ENCODE measurements at places on chromosomes 2 and 18.

- DNase-seq, result no peak
These were observed 2.0 kb downstream of the VAMP8 start for GRCh38 chr2:85579266-85579935.

DNA sequence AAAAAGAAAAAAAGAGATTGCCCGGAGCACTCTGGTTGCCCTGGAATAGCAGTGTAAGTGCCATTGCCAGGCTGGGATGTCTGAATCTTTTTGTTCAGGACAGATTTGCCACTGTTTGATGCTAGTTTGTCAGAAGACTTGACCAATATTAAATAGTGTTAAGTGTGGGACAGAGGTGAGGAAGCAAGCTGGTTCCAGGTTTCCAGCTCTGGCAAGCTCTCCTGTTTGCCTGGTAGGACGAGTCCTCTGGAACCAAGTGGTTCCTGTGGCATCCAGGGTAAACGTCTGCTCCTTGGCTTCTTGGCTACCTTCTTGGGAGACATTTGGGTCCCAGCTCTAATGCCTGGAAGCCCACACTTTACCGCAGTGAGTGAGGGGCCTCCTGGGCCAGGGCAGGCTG, 20.8 kb upstream of the IGFBP5 start:
- no peak for DNase-seq

- DNase-seq, result no peak
These were observed 32.7 kb upstream of the C1GALT1C1L start for GRCh38 chr2:43708891-43709290.

DNA sequence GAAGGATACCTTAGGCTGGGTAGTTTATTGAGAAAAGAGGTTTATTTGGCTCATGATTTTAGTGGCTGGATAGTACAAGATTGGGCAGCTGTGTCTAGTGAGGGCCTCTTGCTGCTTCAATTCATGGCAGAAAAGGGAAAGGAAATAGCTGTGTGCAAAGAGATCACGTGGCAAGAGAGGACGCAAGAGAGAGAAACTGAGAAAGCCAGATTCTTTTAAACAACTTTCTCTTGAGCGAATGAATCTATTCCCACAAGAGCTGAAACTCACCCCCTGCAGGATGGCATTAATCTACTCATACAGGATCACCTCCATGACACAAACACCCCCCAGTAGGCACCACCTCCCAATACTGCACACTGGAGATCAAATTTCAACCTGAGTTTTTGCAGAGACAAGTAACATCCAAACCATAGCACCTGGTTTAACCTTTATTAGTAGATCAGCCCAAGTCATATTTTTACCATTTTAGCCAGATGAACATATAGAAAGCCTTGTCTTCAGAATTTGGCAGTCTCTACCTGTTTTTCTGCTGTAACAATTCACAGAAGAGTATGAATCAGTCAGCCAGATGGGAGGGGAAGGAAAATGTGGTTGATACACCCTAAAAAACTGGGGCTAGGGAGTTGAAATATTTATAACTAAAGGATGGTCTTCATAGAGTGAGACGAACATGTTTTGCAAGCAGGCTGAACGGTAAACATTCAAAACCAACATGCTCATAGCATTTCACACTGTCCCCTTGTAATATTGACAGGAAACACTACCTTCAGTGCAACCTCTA, 73.9 kb upstream of the NCKAP5 start:
- DNase-seq, result peak; percentile 65

GRCh38 chr2:108960006-108960405, 29.0 kb downstream of the EDAR start:
- DNase-seq, result no peak

GRCh38 chr2:105645031-105645937, 99.4 kb upstream of the NCK2 start:
- no peak for DNase-seq

DNA sequence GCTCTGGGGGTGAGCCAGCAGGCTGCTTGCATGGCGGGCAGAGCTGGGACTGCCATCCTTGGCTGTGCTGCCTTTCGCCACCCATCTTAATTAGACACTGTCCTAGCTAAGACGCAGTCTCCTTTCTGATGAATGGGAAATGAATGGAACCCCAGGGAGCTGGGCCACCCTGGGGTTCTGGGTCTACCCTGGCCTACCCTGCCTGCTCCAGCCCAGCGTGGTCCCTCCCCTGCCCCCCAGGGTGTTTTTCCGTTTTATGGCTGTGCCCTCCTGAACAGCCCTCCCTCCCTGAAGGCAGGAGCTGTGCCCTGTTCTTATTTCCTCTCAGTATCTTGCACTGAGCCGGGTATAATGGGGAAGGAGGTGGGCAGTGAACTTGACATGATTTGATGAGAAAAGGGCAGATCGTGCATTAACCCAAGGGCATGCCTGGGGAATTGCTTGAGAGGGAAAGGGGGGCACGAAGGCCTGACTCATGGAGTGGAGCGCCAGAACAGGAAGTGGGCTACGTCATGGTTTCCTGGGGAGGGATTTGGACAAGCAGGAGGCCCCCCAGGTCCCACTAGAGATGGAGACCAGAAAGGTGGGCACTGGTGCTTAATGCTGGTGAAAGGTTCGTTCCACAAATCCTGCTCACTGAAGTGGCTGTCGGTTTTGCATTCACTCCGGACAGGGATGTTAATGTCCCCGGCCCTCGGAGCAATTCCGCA, 165.0 kb downstream of the KLHL29 start:
- no peak for DNase-seq

DNA sequence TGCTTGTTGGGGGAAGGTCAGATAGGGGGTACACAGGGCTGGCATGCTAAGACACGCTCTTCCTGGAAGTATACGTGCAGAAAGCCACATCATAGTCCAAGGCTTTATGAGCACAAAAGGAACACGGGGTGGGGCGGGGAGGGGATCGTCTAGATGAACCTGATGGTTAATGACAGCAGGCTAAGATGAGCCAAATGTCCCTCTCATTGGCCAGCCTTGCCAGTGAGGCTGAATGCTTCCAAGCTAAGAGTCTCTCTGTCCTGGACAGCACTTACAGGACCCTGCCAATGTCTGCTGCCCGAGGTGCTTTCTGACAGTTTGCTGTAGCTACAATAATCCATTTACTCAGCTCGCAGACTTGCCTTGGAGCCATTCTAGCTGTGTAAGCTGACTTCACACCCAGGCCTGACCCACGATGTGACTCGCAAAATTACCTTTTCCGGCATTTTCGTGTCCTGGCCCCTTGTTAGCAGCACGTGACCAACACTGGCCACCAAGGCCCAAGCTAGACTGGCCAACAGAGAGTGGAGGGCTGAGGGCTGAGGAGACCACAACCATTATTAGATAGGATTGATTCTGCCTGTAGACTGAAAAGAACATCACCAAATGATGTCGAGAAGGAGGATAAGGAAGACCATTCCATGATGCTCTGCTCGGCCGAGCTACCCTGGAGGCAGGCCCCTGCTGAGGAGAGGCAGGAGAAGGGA, 84.2 kb downstream of the MALT1 start:
- no peak for DNase-seq

DNA sequence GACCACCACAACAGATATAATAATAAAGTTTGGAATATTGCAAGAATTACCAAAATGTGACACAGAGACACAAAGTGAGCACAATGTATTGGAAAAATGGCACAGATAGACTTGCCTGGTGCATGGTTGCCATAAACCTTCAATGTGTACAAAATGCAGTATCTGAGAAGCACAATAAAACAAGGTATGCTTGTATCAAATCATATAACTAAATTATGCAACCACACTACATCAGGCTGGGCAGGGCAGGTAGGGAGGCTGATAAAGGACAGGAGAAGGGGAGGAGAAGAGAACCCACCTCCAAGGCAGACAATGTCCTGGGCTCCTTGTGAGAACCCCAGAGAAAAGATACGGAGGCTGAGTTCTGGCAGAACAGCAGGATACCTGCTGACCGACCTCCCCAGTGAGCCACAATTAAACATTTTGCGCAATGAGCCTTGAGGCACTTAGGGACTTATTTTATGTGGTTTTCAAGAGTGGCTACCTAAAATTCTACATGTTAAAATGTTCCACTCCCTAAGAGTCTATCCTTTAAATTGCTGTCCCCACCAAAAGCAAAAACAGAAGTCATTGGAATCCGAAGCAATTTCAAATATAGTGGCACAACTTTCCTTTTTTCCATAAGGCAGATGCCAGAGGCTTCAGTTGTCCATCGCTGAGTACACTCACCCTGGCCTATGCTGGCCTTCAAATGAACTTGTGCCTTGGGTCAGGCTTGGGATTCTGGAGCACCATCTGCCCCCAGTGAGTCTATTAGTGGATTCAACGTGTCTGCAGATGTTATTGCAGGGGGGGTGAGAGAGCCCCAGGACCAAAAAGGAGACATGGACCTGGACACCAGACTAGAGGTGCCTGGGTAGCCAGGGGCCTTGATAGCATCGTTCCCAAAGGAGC, 16.8 kb downstream of the WDFY1 start:
- DNase-seq, result no peak

DNA sequence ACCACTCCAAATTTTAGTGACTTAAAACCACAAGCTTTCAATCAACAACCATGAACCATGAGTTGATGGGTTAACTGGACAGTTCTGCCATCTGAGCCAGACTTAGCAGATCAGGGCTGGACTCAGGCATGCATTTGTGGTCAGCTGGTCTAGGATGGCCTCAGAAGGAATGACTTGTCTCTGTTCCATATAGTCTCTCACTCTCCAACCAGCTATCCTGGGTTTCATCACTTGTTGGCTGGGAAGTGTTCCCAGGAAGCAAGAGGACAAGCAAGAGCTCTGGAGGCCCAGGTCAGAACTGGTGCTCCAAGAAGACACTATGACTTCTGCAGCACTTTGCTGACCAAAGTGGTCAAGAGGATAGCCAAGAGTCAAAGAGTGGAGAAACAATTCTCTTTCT, 17.5 kb upstream of the MAP3K20 start:
- no peak for DNase-seq

DNA sequence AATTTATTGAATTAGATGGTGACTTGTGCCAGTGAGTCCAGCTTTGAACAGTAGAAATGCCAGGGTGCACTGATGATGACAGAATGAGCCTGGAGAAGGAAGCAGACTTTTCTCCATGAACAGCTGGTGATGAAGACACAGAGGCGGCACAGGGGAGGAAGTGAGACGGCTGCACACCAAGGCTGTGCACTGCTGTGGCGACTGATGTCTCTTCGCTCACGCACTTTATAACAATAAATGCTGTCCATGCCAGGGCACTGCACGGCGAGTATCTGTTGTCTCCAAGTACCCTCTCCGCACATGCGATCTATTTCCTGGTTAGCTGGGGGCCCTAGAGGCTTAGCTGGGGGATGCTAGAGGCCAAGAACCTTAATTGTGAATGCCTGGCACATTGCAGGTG, 175.2 kb downstream of the TMEM200C start:
- no peak for DNase-seq

DNA sequence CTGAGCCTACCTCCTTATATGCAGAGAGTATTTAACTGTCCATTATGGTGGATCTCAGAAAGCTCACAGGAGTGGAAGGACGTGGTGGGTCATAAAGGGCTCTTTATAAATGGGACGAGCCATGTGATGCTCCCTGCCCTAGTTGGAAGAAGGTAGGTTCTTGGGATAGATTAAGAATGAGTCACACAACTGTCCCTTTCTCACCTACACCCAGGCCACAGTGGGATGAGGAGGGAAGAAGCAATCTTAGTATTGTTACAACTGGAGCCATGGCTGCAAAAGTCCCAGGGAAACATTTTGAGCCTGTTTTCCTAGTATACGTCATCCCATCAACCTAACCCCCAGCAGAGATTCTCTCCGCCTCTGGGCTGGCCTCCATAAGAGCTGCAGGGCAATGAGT, 229.9 kb downstream of the TTC32 start:
- no peak for DNase-seq

- DNase-seq, result no peak
These were observed 5.6 kb downstream of the CROCC2 start for GRCh38 chr2:240911641-240912265.

- DNase-seq, result no peak
These were observed 243.8 kb downstream of the ERBB4 start for GRCh38 chr2:212294816-212295215.

DNA sequence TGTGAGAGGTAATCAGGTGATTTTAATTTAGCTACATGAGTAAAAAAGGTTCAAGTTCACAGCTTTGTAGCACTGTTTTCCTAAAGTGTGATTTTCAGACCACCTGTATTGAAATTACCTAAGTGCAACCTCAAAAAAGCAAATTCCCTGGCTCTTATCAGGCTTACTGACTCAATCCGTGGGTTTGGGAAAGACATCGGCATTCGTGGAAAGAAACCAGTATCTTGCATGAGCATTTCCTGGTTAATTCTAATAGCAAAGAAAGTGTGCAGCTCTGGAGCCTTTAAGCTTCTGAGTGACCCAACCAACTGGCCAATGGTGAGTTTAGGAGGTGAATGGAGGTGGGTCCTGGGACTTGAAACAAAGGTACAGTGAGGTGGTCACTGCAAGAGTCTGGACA, 300.9 kb downstream of the NBAS start:
- no peak for DNase-seq

DNA sequence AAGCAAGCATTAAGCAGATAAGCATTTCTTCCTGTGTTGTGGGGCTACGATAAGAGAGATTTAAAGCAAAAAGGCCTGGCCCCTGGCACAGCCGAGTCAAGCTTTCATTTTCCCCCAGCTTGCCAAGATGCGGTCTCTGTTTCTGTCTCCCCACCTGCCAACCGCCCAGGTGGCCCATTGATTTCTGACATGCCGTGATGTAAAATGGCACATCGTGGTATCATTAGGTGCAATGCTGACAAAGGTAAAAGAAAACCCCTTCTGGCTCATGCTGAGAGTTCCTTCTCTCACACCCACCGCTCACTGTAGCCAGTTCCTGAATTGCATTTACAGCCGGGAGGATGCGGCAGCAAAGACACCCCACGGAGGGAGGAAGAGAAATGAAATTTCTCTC, 62.8 kb downstream of the BOD1L2 start:
- DNase-seq, result no peak

DNA sequence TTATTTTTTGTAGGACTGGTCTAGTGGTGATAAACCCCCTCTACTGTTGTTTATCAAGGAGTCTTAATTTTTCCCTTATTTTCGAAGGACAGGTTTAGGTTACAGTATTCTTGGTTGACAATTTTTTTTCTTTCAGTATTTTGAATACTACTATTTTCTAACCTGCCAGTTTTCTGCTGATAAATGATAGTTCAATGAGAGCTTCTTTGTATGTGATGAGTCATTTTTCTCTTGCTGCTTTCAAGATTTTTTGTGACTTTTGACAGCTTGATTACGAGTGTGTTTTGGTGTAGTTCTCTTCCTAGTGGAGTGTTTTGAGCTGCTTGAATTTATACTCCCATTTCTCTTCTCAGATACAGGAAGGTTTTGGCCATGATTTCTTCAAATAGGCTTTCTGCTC, 77.5 kb downstream of the ACSL3 start:
- DNase-seq, result no peak

DNA sequence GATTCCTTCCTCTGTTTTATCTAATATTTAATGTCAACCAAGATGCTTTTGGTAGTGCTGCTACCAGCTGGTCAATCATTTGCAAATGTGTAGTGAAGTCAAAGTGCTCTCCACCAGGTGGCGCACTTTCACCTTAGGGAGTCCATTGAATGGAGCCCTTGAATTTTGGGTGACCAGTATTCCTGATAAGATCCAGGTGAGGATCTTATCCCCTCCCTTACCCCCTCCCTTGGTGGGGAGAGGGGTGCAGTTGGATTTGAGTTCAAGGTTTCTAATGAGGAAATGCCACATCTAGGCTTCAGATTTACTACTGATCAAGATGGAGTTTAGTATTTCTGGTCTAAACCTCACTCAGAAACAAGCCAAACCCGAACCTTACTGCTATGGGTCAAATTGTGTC, 12.0 kb upstream of the E2F6 start:
- peak; percentile 88 for DNase-seq
